ENCODE measurements at places on chromosomes 6 and 20.

GRCh38 chr20:54004445-54004844 lies 65.9 kb downstream of the BCAS1 start:
- DNase-seq, result no peak

DNA sequence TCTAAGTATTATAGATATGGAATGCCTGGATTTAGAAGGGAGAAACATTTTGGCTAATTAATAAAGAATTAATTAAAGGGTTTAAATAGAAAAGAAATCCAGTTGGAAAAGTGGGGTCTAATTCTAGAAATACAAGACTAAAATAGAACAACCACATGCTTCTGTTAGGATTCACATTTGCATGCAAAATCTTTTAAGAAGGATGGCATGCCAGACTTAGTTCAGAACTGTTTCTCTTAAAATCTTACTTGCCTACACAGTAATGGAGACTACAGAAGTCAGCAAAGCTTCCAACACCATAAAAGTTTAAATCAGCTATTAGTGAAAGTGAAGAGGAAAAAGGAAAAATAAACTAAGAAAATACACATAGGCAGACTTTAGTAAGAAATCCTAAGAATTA lies 32.7 kb upstream of the KATNA1 start:
- DNase-seq, result no peak

- no peak for DNase-seq
Measured at GRCh38 chr6:86502497-86502896, 434.8 kb upstream of the HTR1E start.

GRCh38 chr20:62942456-62942855 lies 4.5 kb downstream of the GID8 start:
- no peak for DNase-seq

DNA sequence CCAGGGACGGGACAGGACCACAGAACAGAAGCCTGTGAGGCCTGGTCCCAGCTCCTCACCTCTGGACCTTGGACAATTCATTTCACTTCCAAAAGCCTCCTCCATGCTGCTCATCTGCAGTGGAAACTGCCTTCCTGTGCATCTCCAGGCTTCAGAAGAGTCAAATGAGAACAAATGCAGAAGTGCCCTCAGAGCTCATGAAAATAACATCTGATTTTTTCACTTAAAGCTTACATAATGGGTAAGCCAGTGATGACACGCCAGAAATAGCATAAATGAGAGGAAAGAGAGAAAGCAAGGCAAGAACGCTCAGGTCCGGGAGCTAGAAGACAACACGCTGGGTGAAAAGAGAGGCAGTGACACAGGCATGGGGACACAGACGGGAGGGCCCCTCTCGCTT lies 7.9 kb downstream of the CNKSR3 start:
- DNase-seq, result no peak

DNA sequence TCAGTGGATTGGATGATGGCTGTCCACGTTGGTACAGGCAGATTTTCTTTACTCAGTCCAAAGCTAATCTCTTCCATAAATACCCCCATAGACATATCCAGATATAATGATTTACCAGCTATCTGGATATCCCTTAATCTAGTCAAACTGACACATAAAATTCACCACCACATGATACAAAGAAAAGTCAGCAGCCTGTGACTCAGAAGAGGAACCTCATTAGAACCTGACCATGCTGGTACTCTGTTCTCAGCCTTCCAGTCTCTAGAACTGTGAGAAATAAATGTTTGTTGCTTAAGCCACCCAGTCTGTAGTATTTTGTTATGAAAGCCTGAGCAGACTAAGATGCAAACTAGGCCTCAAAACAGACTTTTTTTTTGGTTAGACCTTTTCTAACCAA lies 431.3 kb upstream of the RNF217 start:
- no peak for DNase-seq

DNA sequence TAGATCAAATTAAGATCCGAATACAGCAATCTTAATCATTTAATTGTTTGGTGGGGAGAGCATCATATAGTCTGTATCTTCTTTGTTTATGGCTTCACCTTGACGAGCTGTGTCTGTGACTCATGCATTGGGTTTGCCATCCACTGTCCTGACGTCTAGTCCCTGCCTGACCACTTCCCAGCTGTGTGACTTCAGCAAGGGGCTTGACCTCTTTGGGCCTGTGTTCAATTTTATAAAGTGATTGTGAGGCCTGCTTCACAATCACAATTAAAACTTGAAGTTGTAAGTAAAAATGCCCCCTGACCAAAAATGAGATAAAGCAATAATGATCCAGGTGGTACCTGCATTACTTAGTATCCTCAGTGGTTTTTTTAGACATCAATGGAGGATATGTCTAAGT lies 209.2 kb downstream of the ZNF217 start:
- DNase-seq, result no peak

GRCh38 chr20:24033151-24033550 lies 44.6 kb upstream of the GGTLC1 start:
- DNase-seq, result no peak

DNA sequence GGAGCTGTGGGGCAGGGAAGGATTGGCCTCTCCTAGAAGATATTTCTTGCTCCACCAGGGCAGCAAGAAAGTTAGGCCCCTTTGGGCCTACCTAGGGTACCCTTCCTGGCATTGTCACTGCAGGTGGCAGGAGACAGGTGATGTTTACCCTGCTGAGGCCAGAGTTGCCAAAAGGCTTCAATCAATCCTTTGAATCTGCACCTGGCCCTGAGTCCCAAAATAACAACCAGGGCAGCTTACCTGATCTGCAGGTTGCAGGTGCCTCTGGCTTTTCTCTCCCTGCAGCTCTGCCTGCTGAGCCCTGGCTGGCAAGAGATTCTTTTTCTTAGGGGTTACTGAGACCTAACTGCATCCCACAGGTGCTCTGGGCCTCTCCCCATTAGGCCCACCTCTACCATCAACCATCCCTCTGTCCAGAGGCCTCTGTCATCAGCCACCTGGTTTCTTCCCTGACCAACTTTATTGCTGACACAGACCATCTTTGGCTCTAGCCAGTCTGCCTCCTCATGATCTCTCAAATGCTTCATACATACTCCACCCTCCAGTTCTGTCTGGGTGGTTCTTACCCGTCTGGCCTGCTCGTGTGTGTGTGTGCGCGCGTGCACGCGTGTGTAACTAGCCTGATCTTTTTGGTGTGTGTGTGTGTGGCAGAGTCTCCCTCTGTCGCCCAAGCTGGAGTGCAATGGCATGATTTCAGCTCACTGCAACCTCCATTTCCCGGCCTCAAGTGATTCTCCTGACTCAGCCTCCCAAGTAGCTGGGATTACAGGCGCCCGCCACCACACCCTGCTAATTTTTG lies 13.7 kb downstream of the BCL2L1 start:
- peak; percentile 46 for DNase-seq

DNA sequence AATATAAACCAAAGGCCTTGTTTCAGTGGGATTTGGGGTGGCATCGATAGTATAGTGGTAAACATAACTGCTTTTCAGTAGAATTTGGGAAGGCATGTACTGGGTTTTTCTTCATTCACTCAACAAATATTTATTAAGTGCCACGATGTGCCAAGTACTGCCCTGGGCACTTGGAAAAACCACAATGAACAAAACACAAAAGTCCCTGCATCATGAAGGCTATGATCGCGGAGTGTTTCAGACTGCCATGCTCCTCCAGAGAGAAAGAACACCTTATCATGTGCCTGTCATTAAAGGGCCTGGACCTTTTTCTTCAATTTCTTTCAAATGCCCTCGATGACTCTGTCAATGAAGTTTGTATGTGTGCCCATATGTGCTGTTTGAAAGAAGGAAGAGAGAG lies 59.2 kb upstream of the CEP85L start:
- no peak for DNase-seq

- DNase-seq, result no peak
Measured at GRCh38 chr6:119467488-119468081, 118.0 kb upstream of the MAN1A1 start.

DNA sequence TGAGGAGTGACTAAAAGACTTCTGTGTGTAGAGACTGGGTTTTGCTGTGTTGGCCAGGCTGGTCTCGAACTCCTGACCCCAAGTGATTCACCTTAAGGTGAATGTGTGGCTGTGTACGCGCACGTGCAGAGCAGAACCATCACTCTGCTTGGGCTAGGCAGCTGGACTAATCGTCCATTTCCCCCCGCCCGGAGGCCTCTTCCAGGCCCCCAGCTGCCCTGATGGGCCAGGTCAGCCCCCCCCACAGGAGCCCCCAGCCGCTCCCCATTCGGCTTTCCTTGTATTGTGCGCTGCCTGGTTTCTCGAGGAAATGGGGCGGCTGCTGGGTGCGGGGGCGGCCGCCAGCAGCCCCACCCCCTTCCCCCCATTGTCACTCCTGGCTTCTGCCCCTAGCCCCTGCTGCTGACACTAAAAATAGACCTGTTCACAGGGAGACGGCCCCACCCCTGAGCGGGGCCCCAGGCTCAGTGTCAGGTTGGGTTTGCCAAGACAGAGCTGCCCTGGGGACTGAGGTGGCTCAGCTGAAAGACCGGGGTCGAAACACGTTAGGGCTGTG lies 24.6 kb upstream of the CSNK2A1 start:
- DNase-seq, result no peak

DNA sequence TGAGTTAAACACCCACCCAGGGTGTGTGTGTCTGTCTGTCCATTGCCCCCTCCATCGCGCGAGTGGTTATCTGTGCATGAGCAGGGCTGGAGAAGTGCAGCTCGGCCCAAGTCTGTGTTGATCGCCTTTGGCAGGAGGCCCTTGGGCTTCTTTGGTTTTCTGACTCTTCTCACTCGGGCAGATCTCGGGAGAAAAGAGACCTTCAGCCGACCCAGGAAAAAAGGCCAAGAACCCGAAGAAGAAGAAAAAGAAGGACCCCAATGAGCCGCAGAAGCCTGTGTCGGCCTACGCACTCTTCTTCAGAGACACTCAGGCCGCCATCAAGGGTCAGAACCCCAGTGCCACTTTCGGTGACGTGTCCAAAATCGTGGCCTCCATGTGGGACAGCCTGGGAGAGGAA lies 132.9 kb downstream of the JPH2 start:
- DNase-seq, result no peak

DNA sequence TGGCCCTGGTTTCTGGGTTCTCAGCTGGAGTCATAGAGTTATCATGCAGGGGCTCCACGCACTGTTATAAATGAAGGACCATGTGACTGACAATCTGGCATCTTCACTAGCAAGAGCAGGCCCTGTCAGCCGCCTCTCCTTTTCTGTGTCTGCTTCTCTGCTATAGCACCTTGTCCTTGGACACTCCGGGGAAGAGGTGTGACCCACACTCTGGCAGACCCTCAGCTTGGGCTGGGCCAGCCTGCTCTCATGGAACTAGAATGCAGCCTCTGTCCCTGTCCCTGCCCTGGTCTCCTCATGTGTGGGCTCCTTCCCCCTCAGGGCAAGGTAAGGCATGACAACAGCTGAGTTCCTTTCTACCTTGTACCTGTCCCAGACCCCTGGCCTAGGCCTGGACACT lies 10.9 kb upstream of the FANCE start:
- DNase-seq, result no peak

DNA sequence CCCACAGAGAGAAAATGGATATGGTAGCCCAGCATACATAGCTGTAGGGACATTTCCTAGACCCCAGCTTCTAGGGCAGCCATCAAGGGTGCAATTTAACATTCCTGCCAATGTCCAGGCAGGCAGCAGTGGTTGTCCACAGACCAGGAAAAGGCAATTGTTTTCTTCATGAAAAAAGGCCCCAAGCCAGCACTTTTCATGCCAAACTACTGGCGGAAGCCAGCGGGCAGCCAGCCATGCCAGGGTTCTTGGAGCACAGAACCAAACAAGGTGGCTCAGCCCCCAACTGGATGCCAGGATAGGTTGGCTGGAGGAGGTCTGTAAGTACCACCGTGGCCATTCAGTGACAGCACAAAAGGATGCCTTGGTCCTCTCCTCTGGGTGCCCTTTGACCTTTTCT lies 94.6 kb downstream of the BANF2 start:
- no peak for DNase-seq

DNA sequence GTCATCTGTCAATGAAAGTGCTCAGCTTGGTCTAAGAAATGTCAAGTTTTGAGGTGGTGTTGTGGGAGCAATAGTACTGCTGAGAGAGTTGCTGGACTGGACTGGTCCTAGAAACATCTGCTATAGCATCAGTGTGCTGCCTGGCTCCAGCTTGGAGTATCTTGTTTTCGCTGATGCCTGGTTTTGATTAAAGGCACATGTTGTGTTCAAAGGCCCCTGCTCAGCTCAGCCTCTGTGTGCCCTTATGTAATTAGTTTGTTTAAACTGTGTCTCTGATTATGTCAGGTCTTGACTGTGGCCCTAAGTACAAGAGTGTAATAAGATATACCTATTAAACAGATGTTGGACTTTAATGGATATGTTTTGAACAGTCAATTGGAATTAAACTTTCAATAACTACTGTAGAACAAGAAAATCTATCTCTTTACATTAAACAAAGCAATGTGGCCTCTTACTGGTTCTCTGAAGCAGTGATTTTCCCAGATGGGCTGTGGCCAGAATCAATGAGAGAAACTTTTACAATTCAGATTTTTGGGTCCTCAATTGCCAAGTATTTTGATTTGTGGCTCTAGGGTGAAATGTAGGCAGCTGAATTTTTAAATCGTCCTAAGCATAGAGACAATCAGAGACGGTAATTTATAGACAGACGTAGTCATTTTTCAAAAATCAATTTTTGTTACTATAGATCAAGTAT lies 668.2 kb downstream of the DHX35 start:
- no peak for DNase-seq
